ENCODE measurements at places on chromosomes 7 and 10.

- no peak for DNase-seq
Observed at GRCh38 chr10:18005781-18006456, 54.2 kb downstream of the SLC39A12 start.

GRCh38 chr7:115728518-115728917, 302.0 kb downstream of the TFEC start:
- no peak for DNase-seq

GRCh38 chr10:127044186-127044585, 139.0 kb downstream of the DOCK1 start:
- DNase-seq = no peak

DNA sequence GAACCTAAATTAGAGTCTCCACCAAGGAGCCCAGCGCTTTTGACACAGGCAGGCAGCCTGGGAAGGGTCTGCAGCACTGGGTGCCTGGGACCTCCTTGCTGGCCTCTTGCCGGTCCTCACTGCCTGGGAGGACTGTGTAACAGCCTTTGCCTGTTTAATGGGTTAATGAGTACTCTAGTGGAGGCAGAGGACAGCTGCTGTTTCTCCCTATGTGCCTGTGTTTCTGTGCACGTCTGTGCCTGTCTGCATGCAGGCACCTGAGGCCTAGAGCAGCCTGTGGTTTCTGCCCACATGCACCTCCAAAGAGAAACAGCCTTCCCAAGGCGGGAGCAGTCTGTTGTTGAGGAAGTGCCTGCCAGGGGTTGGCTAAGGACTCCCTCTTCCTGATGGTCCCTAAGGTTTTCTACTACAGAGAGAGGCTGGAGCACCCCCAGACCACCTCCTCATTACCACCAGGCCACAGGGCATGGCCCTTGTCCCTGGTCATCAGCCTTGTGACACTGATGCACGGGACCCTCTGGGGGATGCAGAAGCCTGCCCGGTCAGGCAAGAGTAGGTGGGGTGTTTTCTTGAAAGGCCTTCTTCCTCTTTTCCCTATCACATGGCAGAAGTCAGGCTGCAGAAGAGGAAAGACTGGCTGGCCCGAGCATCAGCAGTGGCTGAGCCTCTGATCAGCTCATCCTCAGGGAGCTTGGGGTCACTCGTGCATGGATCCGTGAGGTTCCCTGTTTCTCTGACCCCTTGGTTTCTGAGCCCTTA, 14.2 kb downstream of the SLC29A3 start:
- no peak for DNase-seq

- DNase-seq = no peak
Observed at GRCh38 chr7:133054162-133054840, 27.6 kb downstream of the CHCHD3 start.

- DNase-seq = no peak
Observed at GRCh38 chr7:120609136-120609753, 248.7 kb downstream of the TSPAN12 start.

- peak; percentile 7 for DNase-seq
Observed at GRCh38 chr10:83545901-83546391, 593.4 kb upstream of the GHITM start.

DNA sequence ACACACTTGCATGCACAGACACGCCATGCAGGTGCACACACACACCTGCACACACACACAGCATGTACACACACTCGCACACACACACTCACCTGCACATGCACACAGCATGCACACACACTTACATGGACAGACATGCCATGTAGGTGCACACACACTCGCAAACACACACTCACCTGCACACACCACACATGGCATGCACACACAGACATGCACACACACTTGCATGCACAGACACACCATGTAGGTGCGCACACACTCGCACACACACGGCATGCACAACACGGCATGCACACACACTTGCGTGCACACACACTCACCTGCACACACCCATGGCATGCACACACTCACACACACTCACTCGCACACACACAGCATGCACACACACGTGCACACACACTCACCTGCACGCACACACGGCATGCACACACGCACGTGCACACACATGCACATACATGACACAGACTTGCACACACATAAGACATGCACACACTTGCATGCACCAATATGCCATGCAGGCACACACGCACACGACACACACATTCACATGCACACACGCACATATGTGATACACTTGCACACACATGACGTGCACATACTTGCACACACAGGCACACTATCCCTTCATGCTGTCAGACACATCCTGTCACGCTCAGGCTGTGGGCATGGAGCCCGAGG, 56.8 kb downstream of the INSIG1 start:
- DNase-seq = no peak

GRCh38 chr10:98892523-98892922, 343.1 kb downstream of the HPSE2 start:
- DNase-seq = no peak

DNA sequence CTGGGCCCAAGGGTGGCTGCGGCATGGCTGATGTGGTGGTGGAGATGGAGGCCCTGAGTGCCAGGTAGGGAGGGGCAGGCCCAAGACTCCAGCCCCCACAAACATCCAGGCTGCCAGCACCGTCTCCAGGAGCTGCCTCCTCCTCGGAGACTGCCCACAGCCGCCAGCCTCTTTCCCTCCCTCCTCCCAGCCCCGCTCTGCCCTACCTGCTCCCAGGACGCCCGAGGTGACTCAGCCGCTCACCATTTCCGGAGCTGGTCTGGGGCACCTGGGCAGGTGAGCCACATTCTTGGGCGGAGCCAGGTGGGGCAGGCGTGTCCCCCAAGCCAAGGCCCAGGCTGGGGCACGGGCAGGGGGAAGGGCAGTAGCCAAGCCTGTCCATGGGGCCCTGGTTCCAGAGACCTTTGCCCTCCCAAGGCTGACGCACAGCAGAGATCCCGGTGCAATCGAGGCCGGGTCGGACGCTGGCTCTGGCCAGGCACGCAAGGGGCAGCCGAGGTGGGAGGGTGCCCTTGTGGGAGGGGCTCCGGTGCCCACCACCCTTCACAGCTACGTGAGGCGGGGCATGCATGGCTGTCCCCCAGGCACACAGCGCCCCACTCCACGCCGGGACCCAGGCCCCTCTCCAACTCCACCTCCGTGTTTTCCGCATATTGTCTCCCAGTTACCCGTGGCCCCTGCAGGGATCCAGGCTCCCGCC, 8.8 kb downstream of the ADAP1 start:
- no peak for DNase-seq

DNA sequence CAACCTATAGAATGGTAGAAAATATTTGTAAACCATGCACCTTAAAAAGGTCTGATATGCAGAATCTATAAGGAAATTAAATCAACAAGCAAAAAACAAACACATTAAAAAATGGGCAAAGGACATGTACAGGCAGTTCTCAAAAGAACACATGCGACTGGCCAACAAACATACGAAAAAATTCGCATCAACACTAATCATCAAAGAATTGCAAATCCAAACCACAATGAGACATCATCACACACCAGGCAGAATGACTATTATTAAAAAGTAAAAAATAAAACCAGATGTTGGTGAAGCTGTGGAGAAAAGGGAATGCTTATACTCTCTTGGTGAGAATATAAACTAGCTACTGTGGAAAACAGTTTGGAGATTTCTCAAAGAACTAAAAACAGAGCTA, 33.2 kb downstream of the TMEM229A start:
- no peak for DNase-seq

DNA sequence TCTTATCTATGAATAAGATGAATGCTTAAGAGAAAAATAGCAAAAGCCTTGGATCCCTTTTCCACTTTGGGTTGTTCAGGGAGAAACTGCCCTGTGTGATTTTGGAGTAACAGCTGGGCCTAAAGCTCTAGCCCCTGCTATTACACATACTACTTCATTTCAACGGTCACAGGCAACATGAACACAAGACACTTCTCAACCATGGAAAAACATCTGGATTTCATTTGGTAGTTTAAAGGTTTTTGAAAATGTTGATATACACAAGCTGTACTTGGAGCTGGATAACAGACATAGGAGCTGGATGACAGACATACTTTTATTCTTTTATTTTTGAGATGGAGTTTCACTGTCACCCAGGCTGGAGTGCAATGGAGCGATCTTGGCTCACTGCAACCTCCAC, 2.7 kb upstream of the CHUK start:
- no peak for DNase-seq

GRCh38 chr7:10282909-10283308, 690.8 kb upstream of the PHF14 start:
- no peak for DNase-seq

DNA sequence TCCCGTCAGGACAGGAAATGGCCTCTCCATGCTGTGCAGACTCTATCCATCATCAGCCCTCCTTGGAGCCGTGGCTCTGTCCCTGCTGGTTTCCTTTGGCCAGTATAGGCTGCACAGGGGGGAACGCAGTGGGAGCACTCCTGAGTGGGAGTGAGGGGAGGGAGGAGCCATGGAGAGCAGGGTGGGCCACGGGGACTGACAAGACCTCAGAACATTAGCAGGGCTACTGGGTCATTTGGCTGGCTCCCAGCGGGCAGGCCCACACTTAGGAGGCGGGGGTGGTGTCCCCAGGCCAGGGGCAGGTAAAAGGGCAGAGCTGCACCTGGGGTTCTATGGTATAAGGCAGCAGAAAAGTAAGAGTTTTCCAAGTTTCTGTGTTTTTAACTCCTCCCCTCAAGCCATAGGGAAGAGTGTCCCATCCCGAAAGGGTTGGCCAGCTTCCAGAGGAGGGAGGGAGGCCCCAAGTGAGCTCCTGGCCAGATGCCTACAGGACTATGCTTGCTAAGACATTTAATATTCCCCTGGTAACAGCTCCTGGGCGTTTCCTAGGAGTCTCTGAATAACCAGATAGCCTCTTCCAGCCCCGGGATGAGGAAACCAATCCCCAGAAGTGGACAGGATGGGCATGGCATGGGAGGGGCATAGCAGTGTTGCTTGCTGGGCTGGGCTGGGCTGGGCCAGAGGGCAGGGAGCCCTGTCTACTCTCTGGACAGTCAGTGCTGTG, 5.5 kb upstream of the OPN4 start:
- no peak for DNase-seq

GRCh38 chr7:112021379-112022044, 184.7 kb downstream of the DOCK4 start:
- DNase-seq = no peak

DNA sequence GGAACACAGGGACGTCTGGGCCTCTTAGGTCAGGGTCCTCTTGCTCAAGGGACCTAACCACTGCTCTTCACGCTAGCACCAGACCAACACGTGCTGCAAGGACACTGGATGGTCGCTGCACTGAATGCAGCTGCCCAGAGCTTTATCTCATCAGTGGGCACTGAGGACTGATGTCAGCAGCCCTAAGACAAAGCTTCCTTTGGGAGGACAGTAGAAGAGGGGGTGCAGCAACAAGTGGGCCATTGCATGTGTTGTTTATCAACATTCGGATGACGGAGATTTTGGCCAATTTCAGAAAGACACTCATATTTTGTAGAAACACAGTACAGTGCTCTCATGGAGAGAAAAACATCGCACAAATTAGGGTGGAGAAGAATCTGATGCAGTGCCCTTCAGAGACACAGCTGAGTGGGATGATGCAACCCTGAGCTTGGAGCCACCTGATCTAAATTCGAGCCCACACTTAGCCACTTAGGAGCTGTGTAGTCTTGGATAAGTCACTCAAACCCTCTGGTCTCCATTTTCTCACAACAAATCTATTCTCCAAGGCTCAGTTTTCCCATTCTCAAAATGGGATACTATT, 1.7 kb downstream of the OPALIN start:
- no peak for DNase-seq

DNA sequence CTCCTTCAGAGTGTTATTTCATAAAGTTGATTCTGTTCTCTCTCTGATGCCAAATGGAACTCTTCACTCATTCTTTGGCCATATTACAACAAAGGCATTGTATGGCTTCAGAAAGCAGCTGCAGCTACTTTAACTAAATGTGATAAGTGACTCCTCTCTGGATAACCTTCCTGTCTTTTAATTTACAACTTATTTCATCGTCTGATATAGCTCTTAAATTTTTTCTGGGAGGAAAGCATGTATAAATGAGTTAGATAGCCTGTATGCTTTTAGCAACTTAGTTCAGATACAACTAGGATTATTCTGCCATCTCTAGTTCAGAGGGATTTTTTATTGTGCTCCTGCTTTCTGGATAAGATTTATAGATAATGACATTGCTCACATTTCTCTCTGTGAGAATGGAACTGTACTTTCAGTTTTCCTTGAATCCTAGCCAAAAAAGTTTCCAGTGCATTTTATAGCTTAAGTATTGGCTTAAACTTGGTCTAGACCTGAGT, 57.5 kb downstream of the KLHDC10 start:
- DNase-seq = peak; percentile 48

GRCh38 chr10:43190775-43191174, 52.5 kb downstream of the CSGALNACT2 start:
- no peak for DNase-seq

DNA sequence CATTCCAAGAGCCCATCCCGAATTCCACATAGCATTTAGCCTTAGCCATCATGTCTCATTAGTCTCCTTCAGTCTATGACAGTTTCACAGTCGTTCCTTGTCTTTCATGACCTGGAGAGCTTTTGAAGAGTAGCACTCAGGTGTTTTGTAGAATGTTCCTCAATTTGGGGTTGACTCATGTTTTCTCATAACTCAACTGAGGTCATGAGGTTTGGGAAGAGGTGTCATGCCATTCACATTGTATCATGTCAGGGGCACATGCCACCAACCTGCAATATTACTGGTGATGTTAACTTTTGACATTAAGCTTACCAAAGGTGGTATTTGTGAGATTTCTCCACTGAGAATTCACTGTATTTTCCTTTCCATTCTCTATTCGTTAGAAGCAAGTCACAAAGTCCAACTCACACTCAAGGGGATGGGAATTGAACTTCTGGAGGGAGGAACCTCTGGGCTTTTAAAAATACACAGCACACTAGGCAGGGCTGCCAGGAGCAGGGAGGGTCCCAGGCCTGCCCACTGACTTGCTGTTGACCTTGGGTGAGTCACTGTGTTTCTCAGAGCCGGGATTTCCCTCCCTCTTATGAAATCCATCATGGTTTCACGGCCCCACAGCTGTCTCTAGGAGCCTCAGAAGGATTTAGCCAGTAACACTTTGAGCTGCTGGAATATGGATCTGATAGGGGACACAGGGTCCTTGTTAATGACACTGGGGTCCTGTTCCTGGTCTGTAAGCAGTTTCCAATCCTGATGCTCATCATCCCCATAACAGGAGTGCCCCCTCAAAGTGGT, 74.4 kb upstream of the TCF7L2 start:
- peak; percentile 33 for DNase-seq

GRCh38 chr7:2945171-2945570, 98.5 kb downstream of the CARD11 start:
- DNase-seq = no peak

DNA sequence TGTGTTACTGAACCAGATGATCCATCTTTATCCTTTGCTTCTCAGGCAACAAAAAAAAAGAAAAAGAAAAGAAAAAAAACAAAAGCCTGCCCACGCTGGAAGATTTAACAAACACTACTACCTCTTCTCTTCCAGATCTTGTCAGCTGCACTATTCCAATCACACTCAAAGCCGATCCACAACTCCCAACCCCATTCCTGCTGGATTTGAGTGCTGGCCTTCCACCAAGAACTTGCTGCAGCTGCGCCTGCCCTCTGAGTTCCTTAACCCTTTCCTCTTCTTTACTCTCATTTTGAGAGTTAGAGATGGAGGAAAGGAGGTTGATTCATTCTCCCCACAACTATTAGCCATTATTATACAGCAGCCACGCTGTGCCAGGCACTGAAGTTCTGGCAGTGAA, 16.0 kb upstream of the ITGA8 start:
- no peak for DNase-seq

GRCh38 chr10:131899695-131900349, 986 bp upstream of the PPP2R2D start:
- no peak for DNase-seq

GRCh38 chr10:128855618-128856428, 611.2 kb upstream of the MGMT start:
- DNase-seq = no peak

- no peak for DNase-seq
Observed at GRCh38 chr10:122142641-122143237, 128.4 kb upstream of the BTBD16 start.
